ENCODE measurements at places on chromosomes 4 and X.

DNA sequence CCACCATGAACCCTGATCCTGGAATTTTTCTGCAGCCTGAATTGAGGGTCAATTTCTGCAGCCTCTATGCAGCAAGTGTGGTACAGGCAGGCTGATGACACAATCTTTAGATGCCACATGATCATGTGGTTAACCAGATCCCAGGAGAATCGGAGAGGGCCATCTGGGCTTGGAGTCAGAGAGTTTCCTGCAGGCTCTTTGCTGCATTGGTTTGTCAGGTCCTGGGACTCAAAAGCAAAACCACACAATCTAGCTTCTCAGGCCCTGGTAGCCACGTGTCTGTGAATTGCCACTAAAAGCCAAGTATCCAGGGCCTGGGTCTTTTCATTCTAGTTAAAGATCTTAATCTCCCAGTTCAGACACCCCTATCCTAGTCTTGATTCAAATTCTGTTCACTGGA is 464.5 kb downstream of the BCOR start:
- no peak for DNase-seq

DNA sequence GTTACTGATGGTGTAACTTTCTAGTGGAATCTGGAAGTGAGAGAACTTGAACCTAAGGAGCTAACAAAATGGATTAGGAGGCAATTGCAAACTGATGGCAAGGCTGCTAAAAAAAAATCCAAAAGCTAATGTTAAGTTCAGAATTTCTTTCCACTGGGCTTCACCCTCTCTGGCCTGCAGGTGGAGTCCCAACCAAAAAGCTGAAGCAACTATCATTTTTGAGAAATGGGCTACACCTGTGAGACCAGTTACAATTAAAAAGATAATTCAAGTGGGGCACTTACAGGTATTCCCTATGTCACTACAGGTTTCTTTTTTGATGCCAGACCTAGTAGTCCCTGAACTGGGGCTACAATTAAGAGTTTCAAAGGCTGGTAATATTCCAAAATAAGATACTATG is 142.1 kb upstream of the FTHL17 start:
- DNase-seq, result no peak

DNA sequence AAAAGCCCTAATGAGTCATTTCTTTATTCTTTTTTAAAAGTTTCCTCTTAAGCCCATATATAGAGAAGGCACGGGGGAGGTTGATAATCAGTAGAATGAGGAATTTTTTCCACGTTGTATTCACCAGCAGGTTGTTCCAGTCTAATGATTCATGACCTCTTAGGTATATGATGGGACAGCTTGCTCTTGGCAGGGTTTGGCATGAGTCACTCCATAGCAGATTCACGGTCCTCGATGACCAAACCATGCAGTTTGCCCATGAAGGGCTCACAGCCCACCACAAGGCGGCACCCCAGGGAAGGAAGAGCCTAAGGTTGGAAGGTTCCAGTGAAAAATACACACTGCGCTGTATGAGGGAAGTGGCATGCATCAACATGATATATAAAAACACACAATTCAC is 623.8 kb upstream of the DIPK2B start:
- no peak for DNase-seq

GRCh38 chr4:99968330-99968729 is 18.3 kb upstream of the H2AZ1 start:
- DNase-seq, result no peak

DNA sequence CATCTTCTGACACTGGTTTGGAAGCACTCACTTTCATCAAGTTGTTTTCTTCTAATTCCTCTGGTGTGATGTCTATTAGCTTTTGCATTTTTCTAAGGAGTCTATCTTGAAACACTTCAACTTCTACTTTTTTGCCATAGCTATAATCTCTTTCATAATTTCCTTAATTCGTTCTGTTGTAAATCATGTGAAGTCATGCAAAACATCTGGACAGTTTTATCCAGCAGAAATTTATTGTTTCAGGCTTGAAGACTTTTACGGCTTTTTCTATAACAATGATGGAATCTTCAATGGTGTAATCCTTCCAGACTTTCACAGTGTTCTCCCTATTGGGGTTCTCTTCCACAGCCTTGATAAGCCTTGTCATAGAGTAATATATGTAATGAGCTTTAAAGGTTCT is 74.9 kb upstream of the PABPC4L start:
- no peak for DNase-seq

DNA sequence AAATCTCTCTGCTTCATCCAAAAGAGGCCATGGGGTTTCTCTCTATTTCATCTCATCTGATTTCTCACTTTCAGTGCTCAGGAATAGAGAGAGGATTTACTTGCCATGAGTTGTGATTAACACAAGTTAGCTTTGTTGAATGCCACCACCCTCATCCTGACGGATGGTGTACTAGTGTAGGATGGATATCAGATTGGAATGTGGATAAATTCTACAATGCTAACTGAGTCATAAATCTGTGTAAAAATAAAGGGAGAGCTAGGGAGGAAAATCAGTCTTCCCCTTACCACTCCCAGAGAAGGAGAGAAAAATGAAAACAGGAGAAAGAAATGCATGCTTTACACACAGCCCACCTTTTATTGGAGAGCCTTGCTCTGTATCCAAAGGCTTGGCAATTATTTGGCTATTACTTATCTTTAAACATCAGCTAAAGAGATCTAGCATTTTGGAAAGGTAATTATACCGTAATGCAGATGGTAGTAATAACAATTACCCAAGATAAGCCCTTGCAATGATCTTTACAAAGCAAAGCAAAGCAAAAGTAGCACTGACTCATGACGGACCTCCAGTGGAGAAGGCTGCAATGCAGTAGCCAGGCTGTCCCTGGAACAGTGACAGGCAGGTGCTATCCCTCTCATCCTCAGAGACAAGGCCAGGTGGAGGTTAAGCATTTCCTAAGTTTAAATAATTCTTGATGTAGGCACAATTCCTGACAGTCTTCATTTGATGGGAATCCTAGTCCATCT is 306.3 kb upstream of the PPARGC1A start:
- DNase-seq, result no peak

GRCh38 chr4:185120631-185120946 is 22.5 kb upstream of the SLC25A4 start:
- DNase-seq, result no peak

GRCh38 chr4:177128306-177128705 is 181.4 kb upstream of the NEIL3 start:
- DNase-seq, result no peak

DNA sequence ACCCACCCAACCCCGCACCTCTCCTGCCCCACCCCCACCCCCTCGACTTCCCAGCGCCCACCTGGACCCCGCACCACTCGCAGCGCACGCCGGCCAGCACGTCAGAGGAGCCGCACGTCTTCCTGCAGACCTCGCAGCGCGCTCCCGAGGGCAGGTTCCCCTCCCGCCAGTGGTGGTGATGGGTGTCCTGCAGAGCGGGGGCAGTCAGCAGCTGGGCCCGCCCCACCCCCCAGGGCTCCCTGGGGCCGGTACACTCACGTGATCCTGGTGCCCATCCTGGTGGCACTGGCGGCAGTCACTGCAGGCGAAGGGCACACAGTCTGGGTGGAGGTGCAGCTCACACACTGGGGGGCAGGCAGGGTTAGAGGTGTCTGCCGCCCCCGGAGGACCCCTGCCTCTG is 5.1 kb downstream of the DGKQ start:
- no peak for DNase-seq

- no peak for DNase-seq
Measured at GRCh38 chr4:146269228-146269653, 54.9 kb downstream of the REELD1 start.

- DNase-seq, result no peak
Measured at GRCh38 chrX:132533409-132533808, 44.6 kb upstream of the MBNL3 start.

- DNase-seq, result no peak
Measured at GRCh38 chr4:80073473-80074008, 512 bp upstream of the ANTXR2 start.

GRCh38 chr4:7279902-7280301 is 87.6 kb downstream of the SORCS2 start:
- DNase-seq, result no peak

GRCh38 chr4:101795704-101796103 is 5.2 kb downstream of the BANK1 start:
- no peak for DNase-seq

- DNase-seq, result no peak
Measured at GRCh38 chrX:4764888-4765287, 1051.4 kb upstream of the PRKX start.

DNA sequence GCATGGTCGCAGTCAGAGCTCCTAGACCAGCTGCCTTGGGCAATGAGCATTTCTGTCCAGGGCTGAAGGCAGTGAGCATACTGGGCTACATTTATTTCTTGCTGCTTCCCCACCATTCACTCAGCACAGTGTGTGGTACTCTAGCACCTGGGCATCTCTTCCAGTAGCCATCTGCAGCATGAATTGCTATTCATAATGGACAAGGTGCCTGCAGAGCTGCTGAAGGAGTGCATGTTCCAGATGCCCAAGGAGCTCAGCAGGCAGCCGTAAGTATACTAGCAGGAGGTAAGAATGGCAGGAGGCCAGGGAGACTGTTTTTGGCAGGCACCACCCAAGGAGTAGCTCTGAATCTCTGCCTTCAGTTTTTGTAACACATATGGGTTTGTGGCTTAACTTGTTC is 110.4 kb upstream of the RXFP1 start:
- DNase-seq, result no peak

DNA sequence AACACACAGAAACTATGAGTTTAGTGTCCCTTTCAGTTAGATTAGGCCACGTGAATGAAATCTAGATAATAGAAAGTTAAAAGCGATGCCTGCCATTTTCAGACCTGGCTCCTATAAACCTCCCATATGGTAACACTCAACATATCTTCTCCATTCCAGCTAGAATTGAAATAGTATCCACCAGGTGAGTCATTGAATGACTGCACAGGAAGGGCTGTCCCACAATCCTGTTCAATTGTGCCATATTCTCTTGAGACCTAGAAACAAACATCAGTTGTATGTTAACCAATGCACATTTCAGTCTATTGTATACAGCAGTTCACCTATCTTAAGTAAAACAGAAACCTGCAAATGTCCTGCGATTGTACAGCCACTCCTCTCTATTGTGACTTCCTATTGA is 659.3 kb upstream of the SLIT2 start:
- no peak for DNase-seq

DNA sequence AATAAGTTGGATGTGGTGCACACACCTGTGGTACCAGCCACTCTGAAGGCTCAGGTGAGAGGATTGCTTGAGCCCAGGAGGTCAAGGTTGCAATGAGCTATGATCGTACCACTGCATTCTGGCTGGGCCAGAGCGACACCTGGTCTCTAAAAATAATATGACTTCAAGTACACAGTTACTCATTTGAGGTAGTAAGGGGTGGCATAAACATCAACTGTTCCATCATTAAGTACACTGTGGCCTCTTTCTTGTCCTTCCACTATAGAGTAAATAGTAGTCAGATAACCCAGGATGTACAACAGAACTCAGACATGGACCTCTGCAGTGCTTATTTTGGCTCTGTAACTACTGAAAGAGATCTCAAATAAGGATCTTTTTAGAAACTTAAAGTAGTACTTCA is 10.6 kb downstream of the FAM9B start:
- no peak for DNase-seq

DNA sequence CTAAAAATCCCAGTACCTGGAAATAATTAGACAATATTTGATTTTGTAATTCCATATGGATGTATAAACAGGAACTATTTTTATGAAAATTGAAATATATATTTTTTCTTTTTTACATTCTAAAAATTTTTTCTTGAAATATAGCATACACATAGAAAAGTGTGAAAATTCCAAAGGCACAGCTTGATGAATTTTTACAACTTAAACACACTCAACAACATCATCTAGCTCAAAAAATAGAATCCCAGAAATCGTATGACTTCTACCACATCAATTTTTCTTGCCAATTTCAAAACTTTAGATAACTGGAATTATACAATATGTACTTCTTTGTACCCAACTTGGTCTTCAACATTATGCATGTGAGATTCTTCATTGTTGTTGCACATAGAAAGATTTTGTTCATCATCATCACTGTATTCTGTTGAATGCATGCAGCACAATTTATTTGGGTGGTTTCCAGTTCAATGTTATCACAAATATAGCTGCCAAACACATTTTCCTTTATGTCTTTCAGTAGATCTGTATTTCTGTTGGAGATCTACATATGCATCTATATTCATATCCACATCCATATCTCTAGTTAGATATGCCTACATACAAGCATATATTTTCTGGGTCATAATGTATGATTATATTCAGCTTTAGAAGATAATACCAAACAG is 340.7 kb upstream of the SLIT2 start:
- DNase-seq, result no peak

DNA sequence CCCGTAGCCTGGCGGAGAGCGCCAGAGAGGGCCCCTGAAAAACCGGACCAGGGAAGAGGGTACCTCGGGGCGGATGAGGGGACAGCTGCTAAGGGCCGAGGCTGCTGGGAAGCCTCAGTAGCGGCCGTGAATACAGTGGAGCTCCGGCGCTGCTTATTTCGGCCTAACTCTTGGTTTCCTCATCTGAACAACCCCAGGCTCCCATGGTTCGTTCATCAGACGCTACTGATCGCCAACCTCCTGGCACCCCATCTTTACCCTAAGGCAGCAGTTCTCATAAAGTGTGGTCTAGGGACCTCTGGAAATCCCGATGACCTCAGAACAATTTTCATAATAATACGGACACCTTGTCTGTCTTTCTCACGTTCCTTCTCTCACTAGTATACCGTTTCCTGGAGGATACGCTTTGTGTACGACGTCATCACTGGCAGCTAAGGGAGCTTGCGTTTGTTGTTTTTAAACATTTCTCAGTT is 645 bp upstream of the RAB28 start:
- no peak for DNase-seq

- DNase-seq, result no peak
Measured at GRCh38 chr4:47664051-47664826, 173.6 kb downstream of the CORIN start.

DNA sequence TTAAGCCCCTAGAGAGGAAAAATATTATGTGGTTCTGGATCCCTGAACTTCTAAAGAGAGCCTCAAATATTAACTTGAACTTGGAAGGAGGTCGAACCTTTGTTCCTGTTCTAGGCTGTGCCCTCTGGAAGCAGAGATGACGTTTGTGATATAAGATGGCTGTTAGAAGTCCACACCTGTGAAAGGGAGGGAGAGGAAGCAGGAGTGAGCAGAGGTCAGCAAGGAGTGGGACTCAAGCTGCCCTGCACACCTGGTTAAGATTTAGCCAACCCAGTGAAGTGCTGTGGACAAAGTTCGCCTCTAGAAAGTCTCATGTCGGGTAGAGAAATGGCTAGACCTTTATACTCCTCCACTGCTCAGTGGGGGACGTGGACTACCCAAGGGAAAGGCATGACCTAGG is 566.2 kb downstream of the MID1IP1 start:
- DNase-seq, result no peak

Measured in T-helper 2 cell (primary cell).